ENCODE measurements at places on chromosomes 3 and 15. TPM values are rescaled to one million over a fixed set of nuclear protein-coding genes. Genes with fewer than 3 reads are reported as not detected.

- no peak for DNase-seq
Measured at GRCh38 chr15:74827614-74828013, 1.2 kb downstream of the CPLX3 start.

The RHCG gene
- total RNA-seq, result 0.89 TPM

The CDC25A gene
- 17.8 TPM for total RNA-seq

The RTP1 gene
- not detected for total RNA-seq

The SSUH2 gene
- total RNA-seq, result not detected

The BNC1 gene
- total RNA-seq, result 66.2 TPM

DNA sequence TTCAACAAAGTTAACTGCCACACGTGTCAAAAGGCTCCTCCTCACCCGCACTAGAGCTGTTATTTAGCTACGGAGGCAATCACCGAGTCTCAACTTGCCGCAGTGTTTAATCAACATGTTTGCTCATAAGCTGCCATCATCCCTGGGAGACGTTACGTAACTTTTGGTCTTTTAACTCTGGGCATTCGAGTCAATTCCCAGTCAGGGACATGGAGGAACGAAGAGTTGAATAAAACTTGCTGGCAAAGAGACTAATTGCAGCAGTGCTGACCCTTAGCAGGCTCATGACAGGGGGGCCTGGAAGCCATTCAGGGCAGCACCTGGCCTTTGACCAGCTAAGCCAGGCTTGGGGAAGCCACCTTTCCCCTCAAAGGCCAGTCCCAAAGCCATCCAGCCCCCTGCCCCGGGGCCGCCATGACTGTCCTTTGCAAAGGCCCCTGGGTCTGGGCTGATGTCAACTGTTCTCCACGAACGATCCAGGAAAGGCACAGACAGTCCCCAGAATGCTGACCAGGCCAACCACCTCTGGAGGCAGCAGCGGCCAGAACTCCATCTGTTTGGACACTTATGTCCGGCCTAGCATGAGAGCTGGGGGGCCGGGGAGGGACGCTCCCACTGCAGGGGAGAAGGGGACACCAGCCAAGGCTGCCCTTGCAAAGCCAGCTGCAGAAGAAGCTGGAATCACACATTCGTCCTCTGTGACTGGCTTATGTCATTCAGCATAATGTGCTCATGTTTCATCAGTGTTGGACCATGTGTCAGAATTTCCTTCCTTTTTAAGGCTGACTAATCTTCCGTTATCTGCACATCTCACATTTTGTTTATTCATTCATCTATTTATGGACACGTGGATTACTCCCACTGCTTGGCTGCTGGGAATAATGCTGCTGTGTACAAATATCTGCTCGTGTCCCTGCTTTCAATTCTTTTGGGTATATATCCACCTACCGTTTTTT, 43.7 kb downstream of the PCSK6 start:
- DNase-seq, result peak; percentile 63

DNA sequence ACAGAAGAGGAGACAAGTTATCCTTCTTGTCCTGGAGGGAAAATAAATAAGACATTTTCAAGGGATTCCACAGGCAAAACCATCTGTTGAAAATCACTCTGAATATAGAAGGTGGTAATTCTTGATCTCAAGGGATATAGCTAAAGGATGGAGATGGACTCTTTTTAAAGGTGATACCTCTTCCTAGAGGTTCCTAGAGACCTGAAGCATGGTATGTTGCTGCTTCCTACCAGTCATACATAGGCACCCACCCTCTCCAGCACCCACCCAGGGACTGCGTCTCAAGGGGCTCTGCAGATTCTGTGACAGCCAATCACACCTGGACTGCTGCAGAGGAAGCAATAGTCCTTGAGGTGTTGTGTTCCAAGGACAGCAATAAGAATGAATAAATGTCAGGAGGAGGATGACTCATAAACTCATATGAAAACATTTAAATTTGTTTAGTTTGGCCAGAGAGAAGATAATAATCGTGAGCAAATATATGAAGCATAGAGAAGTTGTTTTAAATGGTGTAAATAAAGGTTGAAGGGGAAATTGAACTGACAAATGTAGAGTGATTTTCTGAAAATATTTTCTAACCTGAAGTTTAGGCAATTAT, 741.6 kb upstream of the CBLB start:
- peak; percentile 36 for DNase-seq

DNA sequence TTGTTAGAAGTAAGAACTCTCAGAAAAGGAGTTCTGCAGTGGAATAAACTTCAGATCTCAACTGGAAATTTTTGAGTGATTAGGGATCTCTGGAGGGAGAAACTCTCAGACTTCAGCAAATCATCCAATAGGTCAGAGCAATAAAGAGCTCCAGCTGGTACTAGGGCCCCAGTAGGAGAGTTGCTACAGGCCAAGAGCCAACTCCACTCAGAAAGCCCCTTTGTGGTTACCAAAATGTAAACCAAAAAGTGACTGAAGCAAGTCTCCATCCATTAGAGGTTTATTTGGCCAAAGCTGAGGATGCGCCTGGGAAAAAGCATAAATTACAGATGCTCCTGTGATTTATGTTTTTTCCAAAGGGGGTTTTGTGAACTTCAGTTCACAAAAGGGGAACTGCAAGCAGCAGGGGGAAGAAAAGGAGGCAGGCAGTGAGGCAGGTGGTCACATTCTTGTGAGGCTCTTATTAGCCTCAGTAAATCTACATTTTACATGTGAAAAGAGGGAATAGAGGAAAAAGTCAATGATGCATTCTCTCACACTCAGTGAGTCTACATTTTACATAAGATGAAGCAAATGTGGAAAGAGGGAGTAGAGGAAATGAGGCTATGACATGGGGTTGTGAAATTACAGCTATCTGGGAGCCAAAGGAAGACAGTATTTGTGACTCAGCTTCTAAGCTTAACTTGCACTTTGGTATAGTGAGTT, 92.4 kb upstream of the DAZL start:
- DNase-seq, result no peak

DNA sequence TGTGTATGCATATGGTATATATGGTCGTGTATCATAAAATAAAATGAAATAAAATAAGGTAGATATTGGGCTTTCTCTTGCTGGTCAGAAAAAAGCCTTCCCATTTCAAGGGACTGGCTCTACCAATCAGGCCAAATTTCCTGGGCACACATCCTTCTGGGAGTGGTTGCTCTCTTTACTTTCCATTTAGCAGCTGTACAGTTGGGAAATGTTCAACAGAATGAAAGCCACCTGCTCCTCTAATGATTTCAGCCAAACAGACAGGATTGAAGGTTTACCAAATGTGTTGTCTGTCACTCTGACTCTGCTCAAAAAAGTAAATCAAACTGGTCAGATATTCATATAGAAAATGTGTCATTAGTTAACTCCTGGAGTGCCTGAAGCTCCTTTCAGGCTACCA, 380.4 kb downstream of the ROBO2 start:
- DNase-seq, result no peak

DNA sequence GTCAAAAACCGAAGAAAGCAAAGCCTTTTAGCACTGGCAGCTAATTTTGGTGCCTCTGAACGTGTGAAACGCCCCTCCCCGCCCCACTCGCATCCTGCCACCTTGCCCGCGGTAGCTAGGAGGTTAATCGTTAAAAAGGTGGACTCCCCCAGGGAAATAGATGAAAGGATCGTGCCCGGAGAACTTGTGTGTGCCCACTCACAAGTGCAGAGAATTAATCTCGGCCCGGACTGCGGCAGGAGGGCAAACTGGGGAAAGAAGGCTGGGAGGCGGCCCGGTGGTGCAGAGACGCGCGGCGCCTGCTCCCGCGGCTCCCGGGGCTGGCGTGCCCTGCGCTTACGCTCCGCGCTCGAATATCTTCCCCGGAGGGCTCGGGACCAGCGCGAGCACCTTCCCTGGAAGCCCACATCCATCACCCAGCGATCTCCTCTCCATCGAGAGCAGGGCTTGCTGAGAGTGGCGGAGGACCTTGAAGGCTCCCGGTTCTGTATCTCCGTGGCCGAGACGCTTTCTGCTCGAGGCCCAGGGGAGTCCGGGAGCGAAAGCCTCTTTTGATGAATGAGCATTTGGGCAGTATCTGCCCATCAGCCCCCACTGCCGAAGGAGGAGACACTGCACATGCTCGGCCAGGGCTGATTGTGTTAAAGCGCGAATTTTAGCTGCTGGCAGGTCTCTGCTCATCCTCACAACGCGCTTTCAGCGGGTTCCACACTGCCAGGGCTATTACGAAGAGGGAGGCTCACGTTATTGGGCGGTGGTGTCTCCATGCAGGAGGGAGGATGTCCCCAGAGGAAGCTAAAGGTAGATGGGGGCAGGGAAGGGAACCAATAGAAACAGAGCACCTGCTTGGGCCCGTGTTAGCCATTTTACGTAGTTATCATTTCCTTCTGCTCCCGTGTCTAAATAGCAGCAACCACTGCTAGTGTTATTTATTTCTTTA, 1.3 kb upstream of the SPTSSB start:
- DNase-seq, result peak; percentile 31

The SLC2A2 gene
- total RNA-seq, result not detected

The AGBL1 gene
- total RNA-seq, result not detected

The BTBD1 gene
- total RNA-seq, result 93.5 TPM
